ENCODE measurements at places on chromosomes 4 and X.

GRCh38 chr4:38071801-38072431, 111.7 kb downstream of the PTTG2 start:
- no peak for DNase-seq

- DNase-seq = no peak
Measured at GRCh38 chr4:121741751-121742150, 23.2 kb downstream of the SMIM43 start.

GRCh38 chrX:44245733-44246132, 97.7 kb downstream of the EFHC2 start:
- DNase-seq = no peak

DNA sequence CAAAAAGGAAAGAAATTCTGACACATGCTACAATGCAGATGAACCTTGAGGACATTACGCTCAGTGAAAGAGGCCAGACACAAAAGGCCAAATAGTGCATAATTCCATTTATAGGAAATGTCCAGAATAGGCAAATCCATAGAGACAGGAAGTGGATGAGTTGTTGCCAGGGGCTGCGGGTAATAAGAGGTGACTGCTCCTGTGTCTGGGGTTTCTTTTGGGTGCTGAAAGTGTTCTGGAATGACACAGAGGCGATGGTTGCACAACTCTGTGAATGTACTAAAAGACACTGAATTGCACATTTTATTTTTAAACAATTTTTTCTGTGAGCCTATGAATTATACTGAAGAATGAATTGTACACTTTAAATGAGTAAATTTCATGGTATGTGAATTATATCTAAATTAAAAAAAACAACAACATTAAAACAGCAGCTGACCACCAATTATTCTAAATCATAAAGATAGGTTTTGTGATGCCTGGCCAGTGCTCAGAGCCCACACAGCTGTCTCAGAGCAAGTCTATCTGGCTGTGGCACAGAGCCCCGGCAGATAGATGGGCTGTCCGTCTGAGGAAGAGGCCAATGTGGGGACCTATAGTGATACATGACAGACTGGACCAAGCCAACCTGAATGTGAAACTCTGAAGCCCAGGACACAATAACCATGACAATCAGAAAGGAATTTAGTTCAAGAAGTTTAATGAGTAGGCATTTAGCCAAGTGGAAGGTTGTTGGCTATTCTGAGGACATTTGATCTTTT, 23.5 kb upstream of the IRAK1 start:
- no peak for DNase-seq

Measured in hypothalamus (tissue), 51 donors.